ENCODE measurements at places on chromosomes 6 and 20.

DNA sequence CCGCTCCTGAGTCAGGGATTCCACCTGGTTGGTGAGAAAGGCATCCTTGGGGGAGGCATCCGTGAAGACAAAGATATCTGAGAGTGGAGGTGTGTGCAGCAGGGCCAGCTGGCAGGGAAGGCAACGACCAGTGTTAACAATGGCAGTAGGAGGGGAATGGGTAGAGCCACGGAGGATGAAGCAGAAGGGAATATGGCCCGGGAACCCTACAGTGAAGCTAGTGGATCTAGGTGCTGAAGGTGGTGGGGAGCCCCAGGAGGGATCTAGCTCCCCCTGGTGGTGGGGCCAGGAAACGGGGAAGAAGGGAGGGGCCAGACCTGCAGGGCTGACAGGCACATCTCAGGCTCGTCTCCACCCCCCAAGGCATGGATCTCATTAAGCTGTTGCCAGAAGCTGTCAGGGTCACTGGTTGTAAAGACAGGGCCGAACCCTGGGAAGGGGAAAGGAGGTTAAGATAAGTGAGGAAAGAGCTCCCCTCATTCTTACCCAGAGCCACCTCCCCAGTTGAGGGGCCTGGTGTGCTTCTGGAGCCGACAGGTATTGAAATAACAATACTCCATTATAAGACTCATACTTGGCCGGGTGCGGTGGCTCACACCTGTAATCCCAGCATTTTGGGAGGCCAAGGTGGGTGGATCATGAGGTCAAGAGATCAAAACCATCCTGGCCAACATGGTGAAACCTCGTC is 7.3 kb downstream of the VWA7 start:
- DNase-seq, result no peak

GRCh38 chr20:63794614-63795013 is 36.5 kb downstream of the ZBTB46 start:
- DNase-seq, result no peak

- no peak for DNase-seq
These were observed 39.6 kb downstream of the ESR1 start for GRCh38 chr6:151847064-151847463.

- DNase-seq, result no peak
These were observed 122.2 kb upstream of the ATXN1 start for GRCh38 chr6:16883414-16883813.

DNA sequence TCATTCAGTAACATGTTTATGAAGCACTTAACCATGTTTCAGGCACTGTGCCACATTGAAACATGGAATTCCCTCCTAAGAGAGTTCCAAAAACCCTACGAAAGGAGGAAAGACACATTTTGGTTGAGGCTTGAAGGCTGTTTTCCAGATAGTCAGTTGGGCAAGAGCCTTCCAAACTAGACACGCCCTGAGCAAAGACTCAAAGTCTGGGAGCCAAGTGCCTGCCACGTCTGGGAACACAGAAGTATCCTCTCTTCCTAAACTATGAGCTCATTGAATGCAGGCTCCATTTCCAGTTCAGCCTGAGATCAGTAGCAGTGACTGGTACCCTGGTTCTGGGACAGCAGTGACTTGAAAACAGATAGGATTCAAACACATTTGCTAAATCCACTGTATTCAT is 74.5 kb upstream of the FAM8A1 start:
- DNase-seq, result no peak

DNA sequence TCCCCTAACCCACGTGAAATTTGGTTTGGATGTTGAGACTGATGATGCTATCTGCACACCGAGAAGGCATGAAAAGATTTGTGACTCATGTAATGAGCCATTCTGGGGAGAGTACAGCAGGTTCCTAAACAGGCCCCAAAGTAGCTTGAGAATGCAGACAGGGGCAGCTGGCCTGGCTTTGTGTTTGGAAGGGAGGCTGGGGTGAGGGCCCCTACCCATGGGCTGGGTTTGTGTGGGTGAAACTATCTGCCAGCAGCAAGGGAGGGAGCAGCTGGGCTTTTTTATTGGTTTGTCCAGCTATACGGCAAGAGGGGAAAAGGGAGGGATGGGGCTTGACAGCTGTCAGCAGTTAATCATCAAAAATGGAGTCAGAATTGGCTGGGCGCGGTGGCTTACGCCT is 87.0 kb upstream of the RNF24 start:
- no peak for DNase-seq

DNA sequence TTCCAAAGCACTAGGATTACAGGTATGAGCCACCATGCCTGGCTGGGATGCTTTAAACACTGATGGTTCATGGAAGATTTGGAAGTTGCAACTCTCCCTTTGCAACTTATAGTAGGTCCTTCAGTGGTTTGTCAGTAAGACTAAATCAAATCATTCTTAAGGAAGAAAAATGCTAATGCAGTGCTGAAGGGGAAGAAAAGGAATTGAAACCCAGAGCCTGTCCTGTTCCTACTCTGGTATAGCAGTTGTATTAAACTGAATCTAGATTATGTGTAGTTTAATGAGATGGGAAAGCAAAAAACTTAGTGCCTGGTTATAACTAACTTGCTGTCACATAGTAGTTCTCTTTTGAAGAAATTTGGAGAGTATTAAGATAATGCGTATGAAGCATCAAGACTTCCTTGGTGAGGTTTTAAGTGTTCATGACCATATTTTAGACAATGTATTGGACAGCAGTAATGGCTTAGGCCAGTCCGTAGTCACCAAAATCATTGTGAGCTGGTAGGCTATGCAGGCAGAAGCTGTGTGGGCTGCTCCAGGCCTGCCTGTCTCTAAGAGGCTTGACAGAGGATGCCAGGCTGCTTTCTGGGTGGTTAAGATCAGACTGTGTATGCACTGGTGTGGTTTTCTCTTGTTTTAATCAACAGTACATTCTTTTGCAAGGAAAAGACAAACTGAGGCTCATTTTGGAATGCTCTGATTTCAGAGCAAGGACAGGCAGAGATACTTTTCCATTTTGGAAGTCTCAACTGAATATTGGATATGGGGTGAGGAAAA is 14.0 kb downstream of the PAQR8 start:
- DNase-seq, result no peak

DNA sequence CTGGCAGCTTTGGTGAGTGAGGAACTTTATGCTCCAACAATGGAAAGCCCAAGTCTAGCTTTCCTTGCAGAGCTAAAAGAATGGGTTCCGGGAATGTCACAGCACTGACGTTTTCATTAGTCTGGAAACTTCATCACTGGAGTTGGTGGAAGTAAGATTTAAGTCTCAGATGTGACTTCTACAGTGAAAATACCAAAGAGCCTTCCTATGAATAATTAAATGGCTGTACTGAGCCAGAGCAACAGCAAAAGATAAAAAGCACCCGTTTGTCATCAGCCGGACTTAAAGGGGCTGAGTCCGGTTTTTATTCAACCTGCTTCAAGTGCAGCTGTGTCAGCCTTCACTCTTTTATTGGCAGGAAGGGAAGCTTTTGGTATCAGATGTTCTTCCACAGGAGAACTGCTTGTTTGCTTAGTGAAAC is 46.5 kb upstream of the SHLD1 start:
- DNase-seq, result no peak

GRCh38 chr6:112180095-112180820 is 74.1 kb downstream of the LAMA4 start:
- DNase-seq, result peak; percentile 41

DNA sequence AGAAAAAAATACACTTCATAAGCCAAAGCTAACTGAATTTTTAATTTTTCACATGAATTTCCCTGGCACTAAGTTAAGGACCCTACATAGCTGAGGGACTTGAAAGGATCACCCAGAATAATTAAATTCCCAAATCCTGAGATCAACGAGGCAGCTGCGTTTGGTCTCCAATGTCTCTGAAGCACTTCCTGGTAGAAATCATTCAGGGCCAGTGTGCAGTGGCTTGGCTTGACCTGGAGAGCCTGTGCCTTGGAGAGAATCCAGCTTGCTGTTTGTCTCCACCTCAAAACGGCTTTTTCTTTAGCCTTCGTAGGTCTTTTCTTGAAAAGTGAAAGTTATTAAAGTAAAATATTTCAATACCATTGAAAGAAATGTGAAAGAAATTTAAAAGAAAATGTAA is 92.4 kb downstream of the SMOC2 start:
- DNase-seq, result no peak

DNA sequence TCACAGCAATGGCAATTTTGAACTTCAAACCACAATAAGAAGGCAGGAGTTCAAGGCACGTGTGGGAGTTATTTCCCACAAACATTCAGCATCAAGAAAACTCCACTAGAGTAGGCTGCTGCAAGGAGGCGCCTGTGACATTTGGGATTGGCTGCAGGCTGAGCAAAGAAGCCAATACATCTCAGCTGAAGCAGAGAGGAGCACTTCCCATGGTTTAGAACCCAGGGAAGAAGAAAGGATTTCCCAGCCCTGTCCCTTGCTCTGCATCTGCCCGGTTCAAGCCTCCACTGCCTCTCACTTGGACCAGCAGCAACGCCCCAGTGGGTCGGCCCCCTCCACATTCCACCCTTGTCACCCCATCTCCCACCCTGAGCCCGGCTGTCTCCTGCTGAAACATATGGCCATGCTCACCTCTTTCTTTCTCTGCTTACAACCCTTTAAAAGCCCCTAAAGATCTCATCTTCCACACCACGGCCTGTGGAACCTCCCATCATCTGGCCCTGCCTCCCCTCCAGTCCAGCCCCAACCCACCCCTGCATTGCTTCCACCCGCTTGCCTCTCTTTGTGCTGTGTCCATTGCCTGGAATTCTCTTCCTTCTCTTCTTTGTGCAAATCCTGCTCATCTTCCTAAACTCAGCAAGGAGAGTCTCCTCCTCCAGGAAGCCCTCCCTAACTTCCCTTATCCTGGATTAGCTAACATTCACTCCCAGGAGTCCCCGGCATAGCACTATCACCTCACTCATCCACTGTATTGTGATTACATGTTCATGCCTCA is 128.3 kb downstream of the ANKRD60 start:
- DNase-seq, result no peak

- DNase-seq, result no peak
These were observed 63.4 kb upstream of the ELOVL5 start for GRCh38 chr6:53412021-53412715.

DNA sequence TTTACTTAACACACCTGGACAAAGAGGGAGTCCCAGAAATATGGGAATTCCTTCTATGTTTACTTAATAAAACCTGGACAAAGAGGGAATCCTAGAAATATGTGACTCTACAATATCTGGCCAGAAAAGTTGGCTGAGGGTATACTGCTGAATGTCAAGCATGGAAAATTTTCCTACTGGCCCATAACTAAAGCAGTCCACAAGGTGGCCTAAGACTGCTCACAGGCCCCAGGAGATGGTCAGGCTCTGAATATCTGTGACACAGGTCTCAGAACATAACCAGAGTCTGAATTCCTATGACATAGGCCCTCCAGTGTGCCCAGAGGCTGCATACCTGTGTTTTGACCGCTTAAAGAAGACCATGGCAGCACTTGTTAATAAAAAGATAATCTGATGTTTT is 578.2 kb upstream of the NRSN1 start:
- no peak for DNase-seq

DNA sequence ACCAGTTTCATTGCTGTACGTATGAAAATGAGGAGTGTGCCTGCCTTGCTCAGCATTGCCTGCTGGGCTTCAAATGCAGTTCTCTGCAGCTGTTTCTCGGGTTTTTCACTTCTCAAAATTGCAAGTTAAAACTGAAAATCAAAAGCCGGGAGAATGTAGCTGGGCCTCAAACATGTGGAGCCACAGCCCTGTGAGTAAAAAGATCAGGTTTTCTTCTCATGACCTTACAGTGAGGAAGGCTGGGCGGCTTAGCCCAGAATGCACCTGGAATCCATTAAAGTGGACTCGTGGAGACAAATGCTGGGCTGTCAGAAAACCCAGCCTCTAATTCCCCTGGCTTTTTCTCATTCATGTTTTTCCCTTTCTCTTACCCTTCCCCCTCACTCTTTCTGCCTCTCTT is 34.4 kb downstream of the DSE start:
- no peak for DNase-seq

DNA sequence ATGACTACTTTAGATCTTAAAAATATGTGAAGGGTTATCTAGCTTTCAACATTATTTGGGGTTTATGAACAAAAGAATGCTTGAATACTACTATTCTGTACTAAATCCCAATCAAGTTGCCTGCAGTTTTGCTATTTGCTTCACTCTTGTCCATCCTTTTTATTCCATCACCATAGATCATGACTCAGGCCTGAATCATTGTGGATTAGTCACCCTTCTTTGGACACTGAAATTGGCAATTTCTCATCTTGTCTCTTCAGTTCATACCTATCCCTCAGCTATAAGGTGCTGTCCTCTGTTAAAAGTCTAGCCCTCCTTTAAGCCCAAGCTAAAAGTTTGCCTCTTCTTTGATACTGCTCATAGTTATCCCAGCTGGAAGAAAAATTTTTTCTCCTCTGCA is 199.1 kb downstream of the CENPW start:
- peak; percentile 6 for DNase-seq

DNA sequence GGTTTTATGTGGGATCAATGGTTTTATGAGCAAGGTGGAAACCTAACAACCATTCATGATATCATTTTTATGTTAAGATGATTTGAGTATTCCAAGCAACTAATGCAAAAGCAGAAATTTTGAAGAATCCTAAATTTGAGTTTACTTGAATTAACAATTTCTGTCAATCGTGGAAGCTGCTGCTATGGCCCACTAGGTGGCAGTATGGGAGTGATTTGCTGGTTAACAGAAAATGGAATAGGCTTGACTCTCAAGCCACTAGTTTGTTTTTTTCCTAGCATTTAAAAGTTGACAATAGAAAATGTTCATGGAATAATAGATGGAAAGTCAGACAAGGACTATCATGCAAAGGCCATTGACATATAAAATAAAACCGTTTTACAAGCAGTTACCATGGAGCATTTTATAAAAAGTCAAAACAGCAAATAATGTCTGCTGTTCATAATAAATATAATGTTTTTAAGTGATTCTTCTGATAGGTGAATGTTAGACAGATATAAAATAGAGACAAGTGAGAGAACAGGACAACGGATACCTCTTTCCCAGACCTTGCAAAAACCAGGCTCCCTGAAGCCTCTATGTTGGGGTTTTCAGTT is 43.0 kb upstream of the TMEM200A start:
- DNase-seq, result no peak

DNA sequence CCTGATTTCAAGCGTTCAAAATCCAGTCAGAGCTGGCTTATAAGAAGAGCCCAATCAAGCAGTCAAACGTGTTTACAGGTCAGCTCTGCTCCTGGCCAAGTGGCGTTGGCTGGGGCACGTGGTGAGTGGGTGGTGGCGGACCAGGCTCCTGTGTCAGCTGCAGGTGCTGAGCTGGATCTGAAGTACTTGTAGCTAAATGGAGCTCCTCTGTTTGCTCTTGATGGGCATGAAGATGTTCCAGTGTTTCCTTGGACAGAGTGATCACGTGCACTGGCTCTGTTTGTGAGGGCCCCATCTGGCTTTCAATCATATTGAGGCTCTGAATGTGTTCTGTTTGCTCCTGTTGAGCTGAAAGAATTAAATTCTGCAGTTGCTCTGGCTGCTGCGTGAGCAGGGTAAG is 10.2 kb upstream of the MICAL1 start:
- DNase-seq, result no peak
